ENCODE measurements at places on chromosomes 5 and 9. TPM values are rescaled to one million over a fixed set of nuclear protein-coding genes. Genes with fewer than 3 reads are reported as not detected.

The PCDHB5 gene
- 3.8 TPM for total RNA-seq

The PAM gene
- 4,531 TPM for total RNA-seq

The SLC22A4 gene
- total RNA-seq, result 1.5 TPM

The ANKS6 gene
- 8.7 TPM for total RNA-seq

The AGXT2 gene
- total RNA-seq, result not detected

The DIPK1B gene
- 45.7 TPM for total RNA-seq

The RGS14 gene
- 3.1 TPM for total RNA-seq

The PIP5KL1 gene
- 0.20 TPM for total RNA-seq

The PCDHGA7 gene
- total RNA-seq, result 6.1 TPM

The GPR151 gene
- total RNA-seq, result not detected

The TRIM36 gene
- 0.55 TPM for total RNA-seq

DNA sequence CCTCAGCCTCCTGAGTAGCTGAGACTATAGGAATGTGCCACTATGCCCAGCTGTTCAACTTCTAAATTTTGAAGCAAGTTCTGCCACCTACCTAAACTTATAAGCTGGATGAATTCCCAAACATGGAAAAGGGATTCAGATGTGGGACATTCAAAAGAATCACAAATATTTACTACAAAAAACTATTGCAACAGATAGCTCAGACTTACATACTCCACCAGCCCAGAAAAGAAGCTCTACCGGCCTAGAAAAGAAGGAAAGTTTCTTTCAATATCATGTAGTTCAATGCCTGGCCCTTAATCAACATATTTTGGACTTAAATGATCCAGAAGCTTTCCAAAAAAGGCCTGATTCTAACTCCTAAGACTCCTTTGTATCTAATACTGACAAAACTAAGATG, 23.8 kb downstream of the SH3RF2 start:
- H3K27me3 ChIP-seq, result no peaks in the 10 kb centered on the region
- H3K27ac ChIP-seq, result no peak overlapping the region
- no peak overlapping the region for H3K4me3 ChIP-seq
- no peak for DNase-seq
- H3K4me1 ChIP-seq, result no peaks in the 10 kb centered on the region

- peak; percentile 16 for DNase-seq
- H3K36me3 ChIP-seq, result no peaks in the 10 kb centered on the region
- H3K4me3 ChIP-seq, result no peak overlapping the region
- no peaks in the 10 kb centered on the region for H3K27me3 ChIP-seq
- H3K27ac ChIP-seq, result no peak overlapping the region
Measured at GRCh38 chr5:157679801-157680200, 8.5 kb downstream of the C5orf52 start.

GRCh38 chr5:100142607-100143006, 392.6 kb upstream of the FAM174A start:
- H3K27ac ChIP-seq, result no peak overlapping the region
- H3K4me3 ChIP-seq, result no peak overlapping the region
- no peak for DNase-seq
- no peaks in the 10 kb centered on the region for H3K36me3 ChIP-seq
- no peaks in the 10 kb centered on the region for H3K27me3 ChIP-seq
- H3K4me1 ChIP-seq, result no peaks in the 10 kb centered on the region

GRCh38 chr9:4994166-4994890, 9.3 kb downstream of the JAK2 start:
- no peaks in the 10 kb centered on the region for H3K27me3 ChIP-seq
- H3K4me1 ChIP-seq, result peaks cover 4% of the 10 kb centered on the region
- H3K4me3 ChIP-seq, result no peak overlapping the region
- no peak overlapping the region for H3K27ac ChIP-seq
- peaks cover 13% of the 10 kb centered on the region for H3K36me3 ChIP-seq
- DNase-seq, result no peak

GRCh38 chr5:90112033-90112692, 297.4 kb downstream of the CETN3 start:
- DNase-seq, result no peak
- H3K4me3 ChIP-seq, result no peak overlapping the region
- no peaks in the 10 kb centered on the region for H3K4me1 ChIP-seq
- no peak overlapping the region for H3K27ac ChIP-seq

GRCh38 chr5:177357459-177358351, at the start of gene RGS14:
RGS14 (plus strand) TSS chr5:177357924; CDS start chr5:177358025, 101 bp downstream.
- H3K4me1 ChIP-seq, result no peaks in the 10 kb centered on the region
- no peak within 1 kb of the TSS for H3K27ac ChIP-seq
- DNase-seq, result no peak
- H3K36me3 ChIP-seq, result no peaks in the 10 kb centered on the region

DNA sequence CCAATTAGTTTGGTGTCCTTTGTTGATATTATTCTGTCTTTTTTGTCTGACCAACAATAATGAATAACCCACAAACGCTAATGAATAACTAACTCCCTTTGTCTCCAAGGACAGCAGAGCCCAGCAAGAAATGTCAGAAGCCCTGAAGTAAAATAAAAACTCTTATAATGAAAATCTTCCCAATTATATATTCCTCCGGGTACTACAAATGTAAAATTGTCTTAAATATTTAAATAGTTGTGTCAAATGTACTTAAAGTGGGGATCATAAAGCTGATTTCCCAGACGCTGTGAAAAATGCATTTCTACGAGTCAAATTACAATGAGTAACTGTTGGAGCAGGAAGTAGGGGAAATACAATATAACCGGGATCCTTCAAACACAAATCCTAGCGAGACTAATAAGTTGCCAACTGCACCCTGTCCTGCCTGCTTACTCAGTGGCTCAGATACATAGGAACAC, 22.3 kb downstream of the GLIS3 start:
- DNase-seq, result no peak
- no peak overlapping the region for H3K27ac ChIP-seq
- H3K27me3 ChIP-seq, result no peaks in the 10 kb centered on the region
- H3K4me1 ChIP-seq, result no peaks in the 10 kb centered on the region

GRCh38 chr5:149464796-149465489, 85.9 kb upstream of the IL17B start:
- H3K36me3 ChIP-seq, result no peaks in the 10 kb centered on the region
- no peaks in the 10 kb centered on the region for H3K4me1 ChIP-seq
- H3K27ac ChIP-seq, result peak overlapping the region; percentile 64
- no peak for DNase-seq

GRCh38 chr9:70093944-70094343, 50.3 kb downstream of the MAMDC2 start:
- no peaks in the 10 kb centered on the region for H3K4me1 ChIP-seq
- no peak overlapping the region for H3K4me3 ChIP-seq
- DNase-seq, result no peak
- H3K36me3 ChIP-seq, result no peaks in the 10 kb centered on the region
- no peaks in the 10 kb centered on the region for H3K27me3 ChIP-seq

DNA sequence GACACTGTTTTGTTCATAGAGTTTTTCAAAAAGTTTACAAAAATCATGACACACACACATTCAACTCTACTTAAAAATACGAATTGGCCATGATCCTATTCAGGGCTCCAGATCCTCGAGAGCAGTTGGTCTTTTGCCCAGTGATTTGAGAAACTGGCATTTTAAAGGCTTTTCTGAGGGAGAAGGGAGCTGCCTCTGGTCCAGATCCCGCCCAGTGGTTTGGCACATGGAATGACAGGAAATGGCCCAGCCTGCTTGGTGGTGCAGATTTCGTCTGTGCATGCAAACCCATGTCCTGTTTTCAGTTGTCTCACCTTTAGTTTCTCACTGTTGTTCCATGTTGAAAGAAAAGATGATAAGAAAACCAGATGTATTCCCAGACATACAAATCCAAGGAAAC, 3.6 kb downstream of the CAMK4 start:
- no peaks in the 10 kb centered on the region for H3K4me1 ChIP-seq
- no peak for DNase-seq
- no peaks in the 10 kb centered on the region for H3K27me3 ChIP-seq

DNA sequence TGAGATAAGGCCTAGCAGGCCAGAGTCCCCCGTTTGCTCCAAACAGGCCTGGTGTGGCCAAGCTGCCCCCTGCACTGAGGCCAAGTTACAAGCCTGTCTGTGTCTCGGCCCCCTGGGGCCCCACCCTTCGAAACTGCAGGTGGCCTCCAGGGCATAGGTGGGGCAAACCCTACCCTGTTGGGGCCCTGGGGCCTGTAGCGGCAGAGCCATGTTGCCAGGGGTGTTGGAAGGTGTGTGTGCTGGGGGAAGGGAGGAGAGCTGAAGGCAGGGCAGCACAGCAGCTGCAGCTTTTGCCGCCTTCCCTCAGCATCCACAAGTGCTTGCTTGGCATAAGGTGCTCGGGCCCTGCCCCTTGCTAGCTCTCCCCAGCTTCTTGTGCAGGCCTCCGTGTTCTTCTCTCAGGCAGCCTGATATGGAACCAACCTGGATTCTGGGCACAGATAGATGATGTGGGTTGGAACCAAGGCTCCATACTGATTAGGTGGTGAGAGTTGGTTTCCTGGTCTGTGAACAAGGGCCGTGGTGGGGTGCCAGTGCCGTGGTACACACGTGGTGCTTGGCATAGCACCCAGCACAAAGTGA, 12.7 kb downstream of the IRF1 start:
- H3K36me3 ChIP-seq, result peaks cover 5% of the 10 kb centered on the region
- no peaks in the 10 kb centered on the region for H3K4me1 ChIP-seq
- H3K4me3 ChIP-seq, result no peak overlapping the region
- no peak for DNase-seq
- no peaks in the 10 kb centered on the region for H3K27me3 ChIP-seq
- H3K27ac ChIP-seq, result no peak overlapping the region

GRCh38 chr9:116075191-116075590, 78.4 kb upstream of the PAPPA start:
- no peak overlapping the region for H3K27ac ChIP-seq
- H3K4me3 ChIP-seq, result no peak overlapping the region
- no peaks in the 10 kb centered on the region for H3K4me1 ChIP-seq
- DNase-seq, result no peak

- peaks cover 35% of the 10 kb centered on the region for H3K4me1 ChIP-seq
- no peaks in the 10 kb centered on the region for H3K36me3 ChIP-seq
- DNase-seq, result no peak
- H3K4me3 ChIP-seq, result no peak overlapping the region
- H3K27ac ChIP-seq, result peak overlapping the region; percentile 57
- no peaks in the 10 kb centered on the region for H3K27me3 ChIP-seq
Measured at GRCh38 chr5:169100735-169101075, 200.2 kb downstream of the SLIT3 start.

DNA sequence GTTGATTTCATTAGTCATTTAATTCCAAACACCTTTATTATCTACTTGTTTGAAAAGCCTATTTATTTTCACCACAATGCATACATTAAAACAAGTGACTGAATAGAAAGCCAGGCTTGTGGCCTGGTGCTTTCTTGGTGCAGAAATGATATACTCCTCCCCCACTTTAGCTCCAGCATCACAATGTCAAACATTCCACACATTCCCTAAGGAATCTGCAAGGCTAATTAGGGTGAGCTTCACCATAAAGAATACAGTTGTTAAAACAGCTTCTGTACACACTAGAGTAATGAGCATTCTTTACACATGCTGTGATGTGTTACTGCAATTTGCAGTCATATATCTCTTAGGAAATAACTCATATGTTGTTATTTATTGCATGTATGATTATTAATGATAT, 705.7 kb downstream of the CETN3 start:
- no peak overlapping the region for H3K4me3 ChIP-seq
- H3K27me3 ChIP-seq, result no peaks in the 10 kb centered on the region

- peaks cover 4% of the 10 kb centered on the region for H3K4me1 ChIP-seq
- no peak for DNase-seq
- no peaks in the 10 kb centered on the region for H3K36me3 ChIP-seq
- H3K27me3 ChIP-seq, result no peaks in the 10 kb centered on the region
Measured at GRCh38 chr5:108276187-108277050, 105.5 kb downstream of the FBXL17 start.

DNA sequence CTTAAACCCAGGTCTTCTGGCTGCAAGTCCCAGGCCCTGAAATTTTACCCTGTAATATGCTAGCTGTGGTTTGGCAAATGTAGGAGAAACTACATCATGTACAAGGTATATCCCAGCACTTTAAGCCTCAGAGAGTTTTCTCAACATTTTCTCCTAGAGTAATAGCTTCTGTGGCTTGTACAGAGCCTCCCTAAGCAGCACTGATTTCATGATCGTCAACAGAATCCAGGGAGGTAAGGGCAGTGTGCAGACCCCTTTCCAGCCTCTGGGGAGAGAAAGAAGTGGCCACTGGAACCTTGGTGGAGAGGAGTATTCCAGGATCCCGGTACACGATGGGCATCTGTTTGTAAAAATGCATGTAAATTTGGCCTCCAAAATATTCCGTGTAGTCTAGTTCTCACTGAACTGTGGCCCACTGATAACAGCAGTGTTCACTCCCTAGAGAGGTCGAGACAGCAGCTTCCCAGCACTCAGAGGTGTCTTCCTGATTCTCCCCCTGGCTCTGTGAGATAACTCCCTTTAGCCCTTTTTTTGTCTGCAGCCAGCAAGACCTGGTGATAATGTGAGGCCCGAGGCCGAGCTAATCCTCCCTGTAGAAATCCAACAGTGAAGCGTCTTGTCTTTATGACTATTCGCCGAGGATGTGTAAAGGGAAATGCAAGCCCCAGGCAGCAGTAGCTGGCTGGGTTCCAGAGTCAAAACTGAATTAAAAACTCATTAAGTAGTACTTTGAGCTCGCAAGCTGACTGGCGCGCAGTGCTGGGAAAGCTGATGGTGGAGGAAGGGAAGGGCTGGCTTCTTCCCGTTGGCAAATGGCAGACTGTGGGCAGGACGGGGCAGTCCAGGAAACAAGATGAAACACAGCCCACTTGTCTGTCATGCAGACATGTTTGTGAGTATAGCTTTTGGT, 59.0 kb downstream of the MAP1B start:
- H3K4me3 ChIP-seq, result no peak overlapping the region
- no peak for DNase-seq
- H3K4me1 ChIP-seq, result peaks cover 50% of the 10 kb centered on the region
- H3K36me3 ChIP-seq, result no peaks in the 10 kb centered on the region
- no peaks in the 10 kb centered on the region for H3K27me3 ChIP-seq
- peak overlapping the region; percentile 79 for H3K27ac ChIP-seq

- no peaks in the 10 kb centered on the region for H3K36me3 ChIP-seq
- H3K4me1 ChIP-seq, result peaks cover 58% of the 10 kb centered on the region
Measured at GRCh38 chr5:81233080-81233634, at the start of gene CKMT2. CKMT2 (plus strand) TSS chr5:81233322; CDS start chr5:81251133, 17,811 bp downstream.

- no peak overlapping the region for H3K27ac ChIP-seq
- no peaks in the 10 kb centered on the region for H3K4me1 ChIP-seq
- H3K36me3 ChIP-seq, result peaks cover 22% of the 10 kb centered on the region
- H3K4me3 ChIP-seq, result no peak overlapping the region
Measured at GRCh38 chr9:36118201-36118600, 18.3 kb upstream of the GLIPR2 start.

- no peaks in the 10 kb centered on the region for H3K36me3 ChIP-seq
- H3K27me3 ChIP-seq, result no peaks in the 10 kb centered on the region
- no peak for DNase-seq
- no peak overlapping the region for H3K27ac ChIP-seq
Measured at GRCh38 chr9:3296536-3296935, 229.3 kb downstream of the RFX3 start.
